Fibroblast of skin of abdomen (primary cell): ENCODE measurements at places on chromosomes 16 and 17.
A peak's percentile ranks its signal among the peaks of the same experiment; 100 is the strongest.

- DNase-seq = no peak
Measured at GRCh38 chr16:84918006-84918909, 93.1 kb downstream of the ZDHHC7 start.

- no peak for DNase-seq
Measured at GRCh38 chr16:48885471-48885870, 275.5 kb upstream of the N4BP1 start.

GRCh38 chr17:14197586-14197985 is 39.1 kb downstream of the CDRT15 start:
- no peak for DNase-seq

GRCh38 chr17:78573955-78574354 is 3.2 kb downstream of the DNAH17 start:
- DNase-seq = no peak

- no peak for DNase-seq
Measured at GRCh38 chr16:86906623-86907022, 328.3 kb downstream of the FOXL1 start.

GRCh38 chr16:67386861-67387455 is 6.3 kb downstream of the TPPP3 start:
- no peak for DNase-seq

DNA sequence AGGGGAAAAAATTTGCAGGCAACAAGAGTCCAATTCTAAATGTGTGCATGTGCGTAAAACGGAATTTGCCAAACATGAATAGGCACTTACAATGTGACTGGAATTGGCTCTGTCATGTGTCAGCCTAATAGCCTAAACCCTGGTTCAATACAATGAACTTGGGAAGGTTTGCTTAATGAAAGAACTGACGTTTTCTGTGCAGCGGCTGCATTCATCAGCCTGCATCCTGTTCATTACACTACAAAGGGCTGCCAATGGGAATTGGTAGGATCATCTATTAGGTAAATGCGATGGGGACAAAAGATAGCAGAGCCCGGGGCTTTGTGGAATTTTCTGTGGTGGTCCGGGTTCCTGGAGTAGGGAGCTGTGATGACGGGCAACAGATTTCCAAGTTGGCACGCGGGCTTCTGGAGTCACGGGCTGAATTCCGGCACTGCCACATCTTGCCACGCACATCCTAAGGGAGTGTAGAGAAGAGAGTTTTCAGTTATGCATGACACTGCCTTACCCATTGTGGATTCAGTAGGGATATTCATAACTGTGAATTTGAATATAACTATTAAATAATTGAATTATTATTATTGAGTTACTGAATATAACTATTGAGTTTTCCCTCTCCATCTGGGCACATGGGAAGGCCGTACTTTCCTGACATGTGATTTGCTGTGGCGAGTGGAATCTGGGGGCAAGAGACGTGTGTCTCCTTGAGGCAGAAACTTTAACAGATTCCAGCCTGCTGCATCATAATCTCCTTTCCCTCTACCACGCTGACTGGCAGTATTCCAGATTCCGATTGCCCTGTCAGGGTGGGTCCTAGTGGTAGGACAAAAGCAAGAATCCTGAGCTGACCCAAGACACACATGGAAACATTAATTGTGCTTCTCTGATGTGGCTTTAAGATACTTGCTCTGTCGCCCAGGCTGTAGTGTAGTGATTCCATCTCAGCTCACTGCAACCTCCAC is 565.6 kb downstream of the WWOX start:
- DNase-seq = peak; percentile 75

DNA sequence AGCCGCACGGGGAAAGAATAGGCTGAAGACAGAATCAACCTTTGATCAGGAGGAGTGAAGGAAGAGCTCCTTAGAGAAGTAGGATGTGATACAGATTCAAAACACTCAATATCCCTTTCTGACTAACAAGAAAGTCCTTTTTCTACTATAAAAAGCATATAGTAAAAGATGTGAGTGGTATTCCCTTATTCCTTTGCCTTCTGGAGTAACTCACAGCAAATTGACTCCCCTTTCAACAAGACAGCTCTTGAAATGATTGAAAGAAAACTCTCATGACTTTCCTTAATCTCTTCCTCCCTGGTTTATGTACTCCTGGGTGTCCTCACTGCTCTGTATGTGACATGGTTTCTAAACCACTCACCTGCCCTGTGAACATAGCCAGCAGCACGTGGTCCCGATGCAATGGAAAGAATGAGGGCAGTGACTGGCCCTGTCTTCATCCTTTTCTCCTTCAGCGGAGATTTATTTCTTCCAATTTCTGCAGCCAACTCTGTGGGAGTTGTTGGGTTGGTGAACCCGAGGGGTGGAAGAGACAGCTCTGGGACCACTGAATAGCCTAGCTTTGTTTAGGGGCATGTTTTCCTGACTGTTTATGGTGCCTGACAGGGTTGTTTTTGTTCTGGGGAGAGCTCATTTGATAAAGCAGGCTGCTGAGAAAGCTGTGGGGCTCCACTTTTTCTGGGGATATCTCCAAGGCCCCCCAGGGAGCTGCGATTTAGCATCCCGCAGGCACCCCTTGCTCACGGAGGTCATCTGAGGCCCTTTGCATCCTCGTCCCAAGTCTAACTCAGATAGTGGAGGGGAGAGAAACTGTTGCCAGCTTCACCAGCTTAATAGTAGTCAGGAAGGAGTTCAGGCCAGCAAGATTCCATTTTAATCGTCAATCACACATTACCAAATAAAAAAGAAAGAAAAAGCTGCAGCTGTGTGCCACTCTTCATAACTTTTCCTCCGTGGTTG is 46.7 kb downstream of the MAP2K6 start:
- no peak for DNase-seq

GRCh38 chr17:2655546-2655945 is 56.0 kb downstream of the CLUH start:
- no peak for DNase-seq

DNA sequence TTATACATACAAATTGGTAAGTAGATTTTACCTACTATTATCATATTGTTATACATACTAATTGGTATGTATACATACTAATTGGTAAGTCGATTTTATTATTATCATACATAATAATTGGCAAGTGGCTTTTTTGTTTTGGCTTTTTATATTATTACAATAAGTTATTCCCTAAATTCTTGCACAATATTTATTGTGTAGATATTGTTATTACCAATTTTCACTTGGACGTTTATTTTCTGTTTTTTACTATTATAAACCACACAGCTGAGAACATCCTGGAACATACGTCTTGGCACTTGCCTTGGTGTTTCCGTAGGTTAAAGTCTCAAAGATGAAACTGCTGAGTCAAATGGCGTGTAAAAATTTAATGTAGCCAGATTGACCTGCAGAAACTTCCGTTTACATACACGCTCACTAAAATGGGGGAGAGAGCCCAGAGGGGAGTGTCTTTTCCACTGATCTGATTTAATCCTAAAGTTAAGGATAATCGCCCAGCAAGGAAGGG is 18.9 kb downstream of the GNGT2 start:
- no peak for DNase-seq

DNA sequence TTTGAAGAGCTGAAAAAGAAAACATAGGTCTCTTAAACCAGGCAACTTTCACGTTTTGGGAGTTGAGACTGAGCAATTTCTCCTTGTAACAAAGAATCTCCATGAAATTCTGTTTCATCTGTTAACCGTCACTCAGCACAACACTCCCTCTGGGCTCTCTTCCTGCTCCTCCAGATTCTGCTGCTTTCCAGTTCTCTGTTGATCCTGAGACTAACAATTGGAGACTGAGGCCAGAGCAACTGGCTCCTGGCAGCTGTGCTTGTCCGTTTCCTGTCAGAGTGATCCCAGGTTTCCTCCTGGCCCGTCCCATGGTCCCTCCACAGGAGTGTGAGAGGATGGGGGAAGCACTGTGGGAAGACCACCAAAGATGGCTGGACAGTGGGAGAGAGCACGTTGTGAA is 32.5 kb downstream of the IST1 start:
- DNase-seq = no peak

DNA sequence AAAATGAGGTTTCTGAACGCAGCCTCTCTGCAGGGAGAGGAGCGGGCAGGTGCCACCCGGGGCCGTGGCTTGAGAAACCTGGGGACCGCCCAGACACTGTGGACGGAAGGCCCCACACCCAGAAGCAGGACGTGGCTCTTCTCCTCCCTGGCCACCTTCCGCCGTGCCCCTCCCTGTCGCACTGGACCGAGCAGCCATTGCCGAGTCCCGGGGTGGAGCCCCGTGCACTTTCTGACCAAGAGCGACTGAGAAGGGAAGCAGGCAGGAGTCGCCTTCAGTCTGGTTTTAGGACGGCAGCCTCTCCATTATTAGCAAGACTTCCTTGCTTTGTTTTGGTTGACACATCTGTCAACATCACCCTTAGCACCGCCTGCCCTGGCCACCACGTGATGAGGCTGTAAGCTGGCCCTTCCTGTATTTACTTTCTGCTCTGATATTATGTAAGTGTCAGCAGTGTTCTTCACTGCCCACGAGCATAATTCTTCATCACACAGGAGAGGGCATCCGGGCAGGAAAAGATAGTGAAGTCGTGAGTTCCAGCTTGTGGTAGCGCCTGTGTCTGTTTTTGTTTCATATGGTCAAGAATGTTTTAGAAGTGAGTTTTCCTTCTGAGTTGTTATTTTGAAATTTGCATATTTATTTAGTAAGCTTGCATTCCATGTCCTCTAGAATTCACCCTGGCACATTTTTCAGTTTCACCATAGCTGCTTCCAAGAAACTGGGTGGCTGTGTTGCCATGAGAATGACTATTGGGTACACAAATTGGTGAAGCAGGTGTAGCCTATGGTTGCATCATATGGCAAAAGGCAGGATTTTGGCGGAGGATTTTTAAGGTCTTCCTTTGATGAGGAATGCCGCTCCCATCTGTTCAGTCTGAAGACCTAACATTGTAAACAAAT is 1.0 kb downstream of the HERPUD1 start:
- DNase-seq = peak; percentile 52

- DNase-seq = no peak
Measured at GRCh38 chr16:30166202-30166902, 17.1 kb upstream of the CORO1A start.

DNA sequence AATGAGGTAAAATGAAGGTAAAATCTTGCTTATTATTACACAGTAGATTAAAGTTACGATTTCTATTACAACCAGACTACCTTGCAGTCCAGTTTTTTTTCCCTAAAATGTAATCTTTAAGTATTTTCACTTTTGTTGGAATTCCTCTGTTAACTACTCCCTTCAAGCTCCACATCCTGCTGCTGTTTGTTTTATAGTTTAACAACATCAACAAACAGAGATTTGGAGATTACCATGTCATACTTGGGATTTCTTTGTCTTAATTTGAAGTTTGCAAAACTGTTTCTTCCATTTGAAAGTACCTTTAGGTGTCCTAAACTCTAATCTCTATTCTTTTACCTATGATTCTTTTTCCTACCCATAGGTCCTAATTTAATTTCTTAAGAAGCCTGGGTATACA is 83.3 kb downstream of the ABHD15 start:
- DNase-seq = no peak

DNA sequence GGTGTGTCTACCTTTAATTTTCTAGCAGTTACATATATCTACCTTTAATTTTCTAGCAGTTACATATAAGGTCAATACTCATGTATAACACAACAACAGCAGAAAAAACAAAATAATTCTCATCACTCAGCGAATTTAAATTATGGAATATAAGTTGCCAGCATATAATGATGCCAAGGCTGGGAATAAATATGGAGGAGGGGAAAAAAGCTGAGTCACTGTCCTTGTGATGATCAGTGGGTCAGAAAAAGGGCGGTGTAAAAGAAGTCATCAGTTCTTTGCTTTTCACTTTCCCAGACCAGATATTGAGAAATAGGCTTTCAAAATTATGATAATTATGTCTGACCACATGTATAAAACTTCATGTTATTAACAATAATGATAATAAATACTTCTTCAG is 1471.7 kb downstream of the CDH8 start:
- DNase-seq = no peak

- DNase-seq = peak; percentile 22
Measured at GRCh38 chr16:56510544-56510943, 9.3 kb downstream of the BBS2 start.

- DNase-seq = peak; percentile 71
Measured at GRCh38 chr16:21097151-21097550, 53.5 kb downstream of the DNAH3 start.

DNA sequence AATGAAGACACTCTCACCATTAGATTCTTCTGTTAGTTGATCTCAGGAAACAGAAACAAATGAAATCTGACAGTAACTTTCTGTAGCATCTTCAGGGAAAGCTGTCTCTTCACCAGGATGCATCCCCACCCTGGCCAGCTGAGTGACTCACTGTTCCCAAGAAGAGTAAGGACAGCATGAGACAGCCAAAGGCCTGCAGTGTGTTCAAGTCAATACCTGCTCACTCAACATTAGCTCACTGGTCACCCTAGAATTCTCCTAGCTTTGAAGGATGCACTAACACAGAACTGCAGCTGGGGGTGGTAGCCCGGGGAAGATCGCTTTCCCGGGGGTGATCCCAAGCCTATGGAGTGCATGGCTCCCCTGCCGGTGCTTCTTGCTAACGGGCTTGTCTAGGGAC is 28.2 kb upstream of the CLEC18B start:
- peak; percentile 57 for DNase-seq

GRCh38 chr16:58506241-58507194 is 6.6 kb downstream of the NDRG4 start:
- DNase-seq = no peak

DNA sequence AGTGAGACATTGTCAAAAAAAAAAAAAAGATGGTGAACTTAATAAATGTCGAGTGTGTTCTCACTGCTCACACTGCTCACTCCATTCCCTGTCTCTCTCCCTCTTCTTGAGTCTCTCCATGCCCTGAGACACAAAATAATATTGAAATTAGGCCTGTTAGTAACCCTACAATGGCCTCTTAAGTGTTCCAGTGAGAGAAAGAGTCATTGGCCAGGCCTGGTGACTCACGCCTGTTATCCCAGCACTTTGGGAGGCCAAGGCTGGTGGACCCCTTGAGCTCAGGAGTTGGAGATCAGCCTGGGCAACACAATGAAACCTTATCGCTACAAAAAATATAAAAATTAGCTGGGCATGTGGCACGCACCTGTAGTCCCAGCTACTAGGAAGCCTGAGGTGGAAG is 16.2 kb upstream of the CSF3 start:
- DNase-seq = no peak

- peak; percentile 94 for DNase-seq
Measured at GRCh38 chr16:11359370-11359769, 14.1 kb downstream of the RMI2 start.

- no peak for DNase-seq
Measured at GRCh38 chr17:80904036-80904753, 87.4 kb upstream of the CHMP6 start.

GRCh38 chr16:49580751-49581303 is 207.2 kb downstream of the C16orf78 start:
- DNase-seq = no peak

GRCh38 chr17:50049636-50050035 is 6.3 kb upstream of the ITGA3 start:
- peak; percentile 37 for DNase-seq
